ENCODE measurements at places on chromosomes 6 and 20.
A peak's percentile ranks its signal among the peaks of the same experiment; 100 is the strongest.

- DNase-seq, result no peak
These were observed 37.0 kb downstream of the STX7 start for GRCh38 chr6:132475925-132476324.

DNA sequence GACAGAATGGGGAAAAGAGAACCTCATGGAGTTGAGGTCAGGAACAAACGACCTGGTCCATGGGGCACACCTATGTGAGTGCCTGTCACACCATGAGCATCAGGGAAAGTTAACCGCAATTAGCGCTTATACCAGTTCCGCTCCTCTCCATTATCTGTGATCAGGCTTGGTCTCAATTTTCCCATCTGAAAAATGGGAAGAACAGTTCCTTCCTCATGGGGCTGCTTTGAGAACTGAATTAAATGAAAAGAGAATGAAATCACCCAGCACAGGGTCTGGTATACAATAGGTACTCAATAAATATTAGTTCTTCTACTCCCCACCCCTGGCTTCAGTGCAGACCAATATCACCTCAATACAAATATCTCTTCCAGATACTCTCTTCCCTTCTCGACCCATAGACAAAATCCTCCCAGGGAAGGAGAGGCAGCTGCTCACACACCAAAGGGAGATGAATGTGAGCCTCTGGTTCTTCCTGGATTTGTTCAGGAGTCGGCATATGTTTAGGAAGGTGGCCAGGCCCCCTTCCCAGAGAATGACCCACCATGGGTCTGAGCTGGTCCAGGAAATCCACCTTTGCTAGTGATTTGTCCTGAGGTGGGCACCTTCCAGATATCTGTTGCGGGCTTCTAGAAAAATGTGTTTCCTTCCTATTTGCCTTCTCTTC lies 2.4 kb upstream of the PTGIS start:
- no peak for DNase-seq

- DNase-seq, result peak; percentile 81
These were observed at the start of gene FOXC1 for GRCh38 chr6:1609648-1610496. FOXC1 (plus strand) TSS chr6:1609915; CDS start chr6:1610446, 531 bp downstream.

- no peak for DNase-seq
These were observed 22.6 kb downstream of the CST4 start for GRCh38 chr20:23666189-23666588.

Measured in inflammatory macrophage treated with lipopolysaccharide for 1 hour (primary cell).